GM23248 (cell line): ENCODE measurements at places on chromosomes 2 and 18. TPM values are rescaled to one million over a fixed set of nuclear protein-coding genes. Genes with fewer than 3 reads are reported as not detected.

The LOXHD1 gene
- not detected in 2 replicates for polyA plus RNA-seq

The MYO5B gene
- 0.03 and 0.05 TPM in 2 replicates for polyA plus RNA-seq

The MZT2A gene
- polyA plus RNA-seq, result 88.8 and 89.8 TPM in 2 replicates

The SCN9A gene
- 6.1 and 7.2 TPM in 2 replicates for polyA plus RNA-seq

The ZAP70 gene
- not detected in 2 replicates for polyA plus RNA-seq

The SLC9A4 gene
- polyA plus RNA-seq, result not detected in 2 replicates

The ACKR3 gene
- polyA plus RNA-seq, result 8.5 and 10.4 TPM in 2 replicates

The ZNF521 gene
- polyA plus RNA-seq, result 6.3 and 7.8 TPM in 2 replicates

The CDH19 gene
- not detected in 2 replicates for polyA plus RNA-seq

The LBX2 gene
- polyA plus RNA-seq, result 0.87 and 1.1 TPM in 2 replicates

The HPCAL1 gene
- polyA plus RNA-seq, result 58.9 and 59.6 TPM in 2 replicates

The GIGYF2 gene
- polyA plus RNA-seq, result 26.1 and 27.2 TPM in 2 replicates

The MAPRE3 gene
- 21.6 and 23.0 TPM in 2 replicates for polyA plus RNA-seq
